NB4 (cell line): ENCODE measurements at places on chromosomes 2 and 18.

- no peak for DNase-seq
Observed at GRCh38 chr18:56407646-56408180, 230.7 kb downstream of the TXNL1 start.

- peak; percentile 28 for DNase-seq
Observed at GRCh38 chr18:44579028-44579702, 101.5 kb upstream of the SETBP1 start.

GRCh38 chr2:39481611-39482010 lies 44.5 kb upstream of the MAP4K3 start:
- DNase-seq = no peak

- DNase-seq = peak; percentile 87
Observed at GRCh38 chr2:112481528-112482233, at the start of gene TTL. Gene TTL (plus strand): TSS chr2:112482156. CDS start chr2:112482345, 189 bp downstream.

- DNase-seq = peak; percentile 33
Observed at GRCh38 chr2:46866770-46867246, 48.8 kb downstream of the MCFD2 start.

DNA sequence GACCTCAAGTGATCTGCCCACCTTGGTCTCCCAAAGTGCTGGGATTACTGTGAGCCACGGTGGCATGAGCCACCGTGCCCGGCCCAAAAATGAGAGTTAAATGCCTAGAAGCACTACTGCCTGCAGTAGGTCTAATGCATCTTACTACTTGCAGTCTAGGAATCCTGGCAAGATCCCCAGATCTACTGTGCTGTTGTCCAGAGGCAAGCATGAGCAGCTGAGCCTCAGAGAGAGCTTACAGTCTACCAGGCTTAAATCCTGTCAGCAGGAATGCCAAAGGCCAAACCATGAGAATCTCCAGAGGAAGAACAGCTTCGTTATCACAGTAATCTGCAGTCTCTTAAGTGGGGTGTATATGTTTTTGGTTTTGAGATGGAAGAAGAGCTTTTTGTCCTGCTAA lies 54.4 kb downstream of the XRCC5 start:
- DNase-seq = no peak

DNA sequence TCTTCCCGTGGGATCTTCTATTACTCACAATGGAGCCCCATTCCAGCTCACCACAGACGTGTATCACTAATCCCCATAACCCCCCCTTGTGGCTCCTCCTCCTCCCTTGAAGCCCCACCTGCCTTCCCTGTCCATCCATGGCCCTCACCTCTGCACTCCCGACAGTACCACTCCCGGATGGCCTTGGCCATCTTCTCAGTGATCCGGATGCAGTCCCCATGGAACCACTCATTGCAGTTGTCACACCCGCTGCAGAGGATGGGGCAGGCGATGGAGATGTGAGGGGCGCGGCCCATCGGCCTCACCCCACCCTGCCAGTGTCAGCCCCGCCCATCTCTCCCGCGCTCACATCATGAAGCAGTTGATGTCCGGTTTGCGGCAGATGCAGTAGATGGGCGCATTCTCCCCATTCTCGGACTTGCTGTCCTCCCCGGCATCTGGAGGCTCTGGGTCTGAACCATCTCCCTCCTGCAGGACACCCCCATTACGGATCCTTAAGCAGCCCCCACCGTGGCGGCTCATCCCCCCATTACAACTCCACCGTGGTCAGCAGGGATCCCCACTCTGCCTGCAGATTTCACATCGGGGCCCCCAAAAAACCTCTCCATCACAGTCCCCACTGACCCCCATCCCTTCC lies 983 bp downstream of the CXXC1 start:
- DNase-seq = no peak

GRCh38 chr18:23890589-23890988 lies 124.0 kb upstream of the TTC39C start:
- no peak for DNase-seq
